Activated CD8-positive, alpha-beta memory T cell treated with anti-CD3 and anti-CD28 coated beads for 1 hour (primary cell): ENCODE measurements at places on chromosomes 12 and 14.

DNA sequence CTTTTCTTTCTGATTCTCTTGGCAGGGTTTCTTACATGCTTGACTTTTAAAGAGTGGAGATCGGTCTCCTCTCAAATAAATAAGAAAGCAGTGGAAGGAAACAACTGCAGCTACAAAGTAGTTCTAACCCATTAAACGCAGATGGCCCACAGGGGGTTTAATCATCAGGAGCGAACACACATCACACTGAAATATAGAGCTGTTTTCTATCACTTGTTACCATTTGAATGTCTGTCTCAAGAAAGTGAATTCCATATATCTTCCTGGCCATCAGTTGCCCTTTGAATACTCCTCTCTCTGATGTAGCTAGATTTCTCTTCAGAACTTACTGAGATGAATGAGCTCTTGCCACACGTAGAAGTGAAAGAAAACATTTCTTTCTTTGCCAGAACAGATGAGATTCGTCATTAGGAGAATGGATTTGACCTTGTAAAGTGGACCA is 29.1 kb downstream of the ALX1 start:
- DNase-seq: no peak

DNA sequence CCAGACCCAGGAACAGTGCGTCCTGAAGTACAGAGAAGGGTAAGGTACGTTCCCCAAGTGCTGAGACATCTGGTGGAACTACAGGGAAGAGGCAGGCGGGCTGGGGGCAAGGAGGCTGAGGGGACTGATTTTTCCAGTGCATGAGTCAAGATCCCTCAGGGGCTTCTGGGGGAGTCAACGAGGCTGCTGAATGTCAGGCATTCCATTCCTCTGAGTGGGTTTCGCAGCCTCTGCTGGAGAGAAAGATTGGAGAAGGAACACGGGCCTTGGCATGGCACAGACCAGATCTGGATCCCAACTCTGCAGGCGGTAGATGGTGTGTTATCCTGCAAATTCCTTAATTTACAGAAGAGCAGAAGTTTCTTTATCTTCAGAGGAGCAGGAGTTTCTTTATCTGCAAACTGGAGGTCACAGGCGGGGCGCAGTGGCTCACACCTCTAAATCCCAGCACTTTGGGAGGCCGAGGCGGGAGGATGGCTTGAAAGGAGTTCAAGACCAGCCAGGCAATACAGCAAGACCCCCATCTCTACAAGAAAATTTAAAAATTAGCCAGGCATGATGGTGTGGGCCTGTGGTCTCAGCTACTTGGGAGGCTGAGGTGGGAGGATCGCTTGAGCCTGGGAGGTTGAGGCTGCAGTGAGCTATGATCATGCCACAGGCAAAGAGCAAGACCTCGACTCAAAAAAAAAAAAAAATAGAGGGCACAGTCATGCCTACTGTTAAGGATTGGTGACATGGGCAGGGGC is 132.6 kb upstream of the MAP1LC3B2 start:
- no peak for DNase-seq

GRCh38 chr12:94269316-94269999 is 121.1 kb downstream of the PLXNC1 start:
- no peak for DNase-seq

DNA sequence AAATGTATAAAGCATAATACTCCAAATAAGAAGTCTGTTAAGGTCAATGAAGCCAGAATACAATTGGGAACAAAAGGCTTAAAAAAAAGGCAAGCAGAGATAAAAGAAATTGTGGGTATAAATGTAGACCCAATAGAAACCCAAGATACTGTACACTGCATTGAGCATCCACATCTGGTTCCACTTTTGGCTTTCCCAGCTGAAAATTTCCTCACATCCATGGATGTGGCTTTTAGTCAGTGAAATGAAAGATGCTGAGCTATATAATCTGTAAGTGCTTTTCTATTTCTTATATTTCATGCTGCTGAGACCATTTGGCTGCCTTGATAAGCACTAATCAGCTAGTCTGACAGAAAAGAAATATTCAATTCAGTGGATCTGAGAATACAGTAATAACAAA is 83.5 kb downstream of the PTPRR start:
- no peak for DNase-seq

DNA sequence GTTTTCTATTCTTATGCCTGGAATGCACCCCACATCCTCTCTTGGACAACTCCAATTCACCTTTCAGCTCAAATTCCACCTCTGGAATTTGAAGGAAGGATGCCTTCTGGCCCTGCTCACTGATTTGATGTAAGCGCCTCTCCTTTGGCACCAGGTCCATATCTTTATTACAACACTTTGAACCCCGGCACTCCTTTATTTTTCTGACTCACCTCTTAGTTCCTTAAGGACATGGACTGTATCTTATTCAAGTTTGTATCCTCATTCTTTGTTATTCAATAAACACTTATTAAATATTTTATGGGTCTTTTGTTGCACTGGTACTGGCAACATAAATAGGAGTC is 3.1 kb downstream of the GALC start:
- DNase-seq: no peak

DNA sequence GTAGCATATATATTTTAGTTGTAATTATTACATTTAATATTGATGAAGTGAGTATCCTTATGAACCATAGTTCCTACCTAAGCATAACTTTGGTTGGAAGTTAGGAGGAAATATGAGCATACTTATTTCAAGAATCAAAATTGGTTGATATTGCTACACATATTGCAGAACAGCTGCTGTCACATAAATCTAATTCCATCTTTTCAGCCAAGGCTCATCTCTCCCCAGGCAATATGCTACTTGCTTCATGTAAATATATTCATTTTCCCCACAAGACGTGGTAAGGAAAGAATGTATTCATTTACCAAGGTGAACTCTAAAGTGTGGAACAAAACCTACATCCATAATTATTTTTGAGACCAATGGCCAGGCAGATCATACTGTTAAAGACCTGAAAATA is 62.5 kb upstream of the HIF1A start:
- no peak for DNase-seq

DNA sequence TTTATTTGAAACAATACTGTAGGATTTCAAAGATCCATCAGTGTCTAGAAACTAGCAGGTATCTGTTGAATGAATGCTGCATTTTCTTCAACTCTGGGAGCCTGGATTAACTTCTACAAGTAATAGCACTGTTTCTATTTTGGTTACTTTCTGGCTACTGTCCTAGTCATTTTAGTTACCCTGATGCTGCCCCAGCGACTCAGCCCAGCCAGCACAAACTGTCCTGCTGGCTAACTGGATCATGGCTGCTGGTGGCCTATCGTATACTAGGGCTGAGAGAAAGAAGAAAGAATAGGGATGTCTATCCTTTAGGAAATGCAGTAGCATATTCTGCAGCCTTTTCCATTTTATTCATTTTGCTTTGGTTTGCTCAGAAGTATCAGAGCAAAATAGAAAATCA is 53.9 kb downstream of the NTN4 start:
- no peak for DNase-seq

DNA sequence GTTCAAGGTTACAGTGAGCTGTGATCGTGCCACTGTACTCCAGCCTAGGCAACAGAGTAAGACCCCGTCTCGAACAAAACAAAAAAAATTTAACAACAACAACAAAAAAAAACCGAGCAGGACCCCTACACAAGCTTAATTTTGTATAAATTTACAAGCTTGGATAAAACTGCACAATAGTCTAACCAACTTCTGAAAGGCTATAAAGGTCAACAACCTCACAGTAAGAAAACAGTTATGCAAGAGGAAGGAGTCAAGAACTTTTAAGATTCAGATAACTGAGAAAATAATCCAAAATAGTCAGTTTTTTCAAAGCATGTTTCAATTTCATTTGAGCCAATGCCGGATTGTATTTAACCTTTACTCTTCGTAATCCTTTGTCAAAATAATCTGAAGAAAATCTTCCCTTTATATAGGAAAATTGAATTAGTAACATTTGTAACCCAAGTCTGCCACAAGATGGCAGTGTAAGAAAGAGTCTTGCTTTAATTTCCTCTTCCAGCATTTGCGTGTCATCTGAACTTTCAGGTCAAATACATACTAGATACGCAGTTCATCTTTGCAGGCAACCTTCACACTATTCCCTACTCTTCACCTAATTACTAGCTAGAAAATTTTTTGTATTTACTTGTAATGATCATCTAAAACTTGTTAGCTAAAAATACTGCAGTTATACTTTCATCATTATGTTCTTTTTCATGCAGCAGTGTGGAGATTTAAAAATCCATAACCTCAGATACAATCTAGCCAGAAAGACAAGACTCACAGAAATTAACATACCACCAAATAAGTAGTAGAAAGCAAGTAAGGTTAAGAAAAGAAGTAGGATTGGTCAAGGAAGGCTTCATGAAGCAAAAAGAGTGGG is 5.8 kb downstream of the CCNB1IP1 start:
- DNase-seq: no peak
